ENCODE measurements at places on chromosomes 1 and 21.

DNA sequence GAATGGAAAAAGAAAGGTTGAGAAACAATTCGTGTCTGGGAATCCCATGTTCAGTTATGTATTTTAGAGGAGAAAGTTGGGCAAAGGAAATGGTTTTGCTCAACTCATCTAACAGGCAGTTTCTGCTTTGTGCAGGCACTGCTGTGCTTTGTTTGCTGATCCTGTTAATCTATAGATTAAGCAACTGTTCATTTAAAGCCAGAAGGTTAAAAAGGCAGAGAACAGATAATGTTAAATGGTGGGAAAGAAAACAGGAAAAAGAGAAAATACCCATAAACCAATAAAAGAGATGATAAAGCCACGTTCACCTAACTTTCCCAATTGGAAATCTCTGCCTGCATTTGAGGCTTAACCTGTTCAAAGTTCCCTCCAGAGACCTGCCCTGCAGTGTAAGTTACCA, 70.0 kb downstream of the APP start:
- no peak for DNase-seq

DNA sequence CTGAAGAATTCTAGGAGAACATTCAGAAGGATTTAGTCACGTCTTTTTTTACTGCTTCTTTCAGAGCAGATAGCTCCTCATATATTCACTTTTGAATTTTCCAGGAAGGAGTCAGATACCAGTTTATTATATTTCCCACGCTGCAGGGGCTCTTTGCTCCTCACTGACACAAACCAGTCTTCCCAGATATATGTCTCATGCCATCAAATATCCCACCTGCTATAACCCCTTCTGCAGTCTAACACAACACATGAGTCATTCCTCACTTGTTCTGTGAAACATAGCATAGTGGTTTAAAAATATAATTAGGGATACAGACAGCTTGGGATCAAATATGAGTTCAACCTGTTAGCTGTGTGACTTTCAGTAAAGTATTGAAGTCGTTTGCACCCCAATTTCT, 251.7 kb upstream of the DPYD start:
- DNase-seq: no peak

- DNase-seq: no peak
Observed at GRCh38 chr1:160767395-160768294, 28.3 kb upstream of the LY9 start.

- no peak for DNase-seq
Observed at GRCh38 chr1:82931006-82931405, 1067.9 kb downstream of the TTLL7 start.

DNA sequence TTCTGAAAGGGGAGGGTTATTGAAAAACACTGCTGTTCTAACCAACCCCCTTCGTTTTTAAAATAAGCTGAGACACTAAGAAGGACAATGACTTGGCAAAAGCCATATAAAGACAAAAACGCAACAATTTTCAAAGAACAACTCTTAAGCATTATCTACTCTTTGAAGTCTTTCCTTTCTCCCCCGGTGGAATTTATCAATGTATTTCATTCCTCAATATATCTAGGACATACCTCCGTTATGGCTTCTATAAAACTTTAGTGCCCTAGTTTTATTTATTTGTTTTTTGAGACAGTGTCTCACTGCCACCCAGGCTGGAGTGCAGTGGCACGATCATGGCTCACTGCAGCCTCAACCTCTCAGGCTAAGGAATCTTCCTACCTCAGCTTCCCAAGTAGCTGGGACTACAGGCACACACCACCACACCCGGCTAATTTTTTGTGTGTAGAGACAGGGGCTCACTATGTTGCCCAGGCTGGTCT, 3.2 kb downstream of the NRDC start:
- DNase-seq: no peak

- no peak for DNase-seq
Observed at GRCh38 chr1:181647314-181648035, 164.2 kb downstream of the CACNA1E start.

DNA sequence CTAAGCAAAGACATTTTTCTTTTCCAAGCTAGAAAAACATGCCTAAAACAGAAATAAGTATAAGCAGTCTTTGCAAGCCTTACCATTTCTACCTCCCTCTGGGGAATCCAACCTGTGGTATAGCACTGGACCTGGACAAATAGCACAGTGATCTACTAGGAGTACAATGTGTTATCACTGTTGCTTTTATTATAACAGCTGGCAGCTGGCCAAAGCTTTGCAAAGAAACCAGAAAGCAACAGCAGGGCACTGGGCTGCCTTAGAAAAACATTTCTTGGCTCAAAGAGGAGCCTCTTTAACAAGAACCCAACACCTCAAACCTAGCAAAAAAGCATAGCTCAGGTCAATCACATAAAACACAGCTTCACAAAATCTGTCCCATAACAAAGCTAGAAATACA, 294.5 kb upstream of the GREM2 start:
- no peak for DNase-seq

- no peak for DNase-seq
Observed at GRCh38 chr1:96465441-96465840, 256.1 kb upstream of the PTBP2 start.

GRCh38 chr1:151282883-151283725, 1.0 kb downstream of the ZNF687 start:
- DNase-seq: peak; percentile 4

- DNase-seq: no peak
Observed at GRCh38 chr21:28581976-28582375, 410.7 kb downstream of the LTN1 start.

- no peak for DNase-seq
Observed at GRCh38 chr1:54199151-54199764, 572 bp downstream of the CYB5RL start.

DNA sequence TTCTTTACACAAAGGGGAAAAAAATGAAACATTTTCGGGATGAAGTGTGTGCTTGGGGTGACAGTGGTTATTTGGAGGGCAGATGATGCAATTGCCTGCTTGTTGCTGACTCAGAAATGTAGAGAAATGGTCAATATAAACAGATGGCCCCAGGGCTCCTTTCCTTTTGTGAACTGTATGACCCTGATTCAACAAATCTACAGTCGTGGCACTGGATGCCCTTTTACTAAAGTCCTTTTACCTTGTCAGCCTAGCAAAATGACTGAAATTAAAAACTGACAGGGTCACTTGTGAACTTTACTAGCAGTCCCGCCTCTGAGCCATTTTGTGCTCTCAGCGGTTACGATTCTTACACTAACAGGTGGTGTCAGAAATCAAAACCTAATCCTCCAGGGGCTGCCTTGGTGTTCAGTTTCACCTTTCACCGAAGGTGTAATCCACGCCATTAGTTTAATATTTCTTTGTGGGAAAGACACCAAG, 49.8 kb downstream of the GREM2 start:
- no peak for DNase-seq

GRCh38 chr1:199804526-199804925, 223.0 kb upstream of the NR5A2 start:
- no peak for DNase-seq

GRCh38 chr1:100530880-100531487, 7.0 kb upstream of the GPR88 start:
- DNase-seq: no peak

GRCh38 chr1:53627031-53627430, 111.9 kb downstream of the GLIS1 start:
- DNase-seq: no peak

DNA sequence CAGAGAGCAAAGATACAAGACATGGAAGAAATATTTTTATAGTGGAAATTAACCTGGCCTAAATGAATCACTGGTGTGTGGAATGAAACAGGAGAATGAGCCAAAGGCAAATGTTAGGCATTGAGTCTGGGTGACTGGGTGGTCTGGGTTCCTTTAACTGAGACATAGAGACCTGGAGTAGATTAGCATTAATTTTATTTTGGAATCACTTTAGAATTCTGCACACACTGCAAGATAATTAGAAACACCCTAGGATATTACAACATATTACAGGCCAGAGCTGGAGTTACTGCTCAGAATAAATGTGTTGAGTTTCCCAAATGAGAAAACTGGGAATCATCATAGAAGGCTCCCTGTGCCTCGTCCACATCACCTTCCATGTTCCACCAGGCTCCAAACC, 85.5 kb downstream of the PLPPR5 start:
- DNase-seq: no peak

GRCh38 chr1:218299416-218299815, 14.3 kb downstream of the RRP15 start:
- DNase-seq: peak; percentile 33

DNA sequence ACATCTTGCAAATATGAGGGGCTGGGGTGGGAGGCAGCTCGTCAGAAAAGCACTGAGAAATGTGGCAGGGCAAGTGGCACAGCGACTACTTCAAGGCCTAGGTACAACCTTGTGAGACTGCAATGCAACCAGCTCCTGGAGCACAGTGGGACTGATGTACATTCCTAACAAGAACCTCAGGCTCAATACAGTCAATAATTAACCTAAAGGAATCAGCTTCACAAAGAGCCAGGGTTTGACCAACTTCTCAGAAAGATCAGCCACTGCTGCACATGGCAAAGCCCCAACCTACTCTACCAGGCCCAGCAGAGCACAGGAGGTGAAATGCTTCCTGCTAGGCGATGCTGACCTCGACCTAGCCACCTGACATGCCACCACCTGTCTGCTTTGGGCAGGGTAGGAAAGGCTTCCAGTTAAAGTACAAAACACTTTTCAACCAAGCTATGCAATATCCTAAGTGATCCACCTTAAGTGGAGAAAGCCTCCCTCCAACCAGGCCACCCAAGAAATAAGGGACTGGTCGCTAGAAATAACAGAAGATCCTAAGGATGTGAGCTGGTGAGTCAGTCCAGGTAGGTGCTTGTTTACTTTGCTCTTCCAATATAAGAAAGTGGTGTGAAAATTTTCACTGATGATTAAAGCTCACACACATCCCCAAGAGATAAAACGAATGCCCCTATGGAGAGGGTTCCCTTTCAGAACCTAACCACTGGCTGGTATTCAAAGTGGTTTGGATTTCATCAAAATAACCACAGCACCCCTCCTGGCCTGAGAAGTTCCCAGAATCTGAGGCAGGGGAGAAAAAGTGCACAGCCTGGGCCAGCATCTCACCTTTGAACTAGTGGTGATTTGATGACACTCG, 2.1 kb downstream of the RIPK4 start:
- no peak for DNase-seq

GRCh38 chr1:162561616-162562469, at the start of gene UAP1:
TSS of gene UAP1 (plus strand) at chr1:162561722. CDS start at chr1:162566069, 4,347 bp downstream.
- DNase-seq: no peak

DNA sequence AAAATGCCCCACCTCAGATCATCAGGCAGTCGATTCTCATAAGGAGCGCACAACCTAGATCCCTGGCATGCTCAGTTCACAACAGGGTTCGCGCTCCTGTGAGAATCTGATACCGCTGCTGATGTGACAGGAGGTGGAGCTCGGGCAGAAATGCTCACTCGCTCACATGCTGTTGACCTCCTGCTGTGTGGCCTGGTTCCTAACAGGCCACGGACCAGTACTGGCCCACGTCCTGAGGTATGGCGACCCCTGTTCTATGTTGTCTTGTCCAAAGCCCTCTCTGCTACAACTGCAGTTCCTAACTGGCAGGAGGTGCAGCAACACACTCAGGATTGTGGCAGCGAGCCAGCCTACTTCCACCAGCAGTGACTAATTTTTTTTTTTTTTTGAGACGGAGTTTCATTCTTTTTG, 70.6 kb downstream of the CLSTN1 start:
- peak; percentile 58 for DNase-seq

- no peak for DNase-seq
Observed at GRCh38 chr1:40868051-40868723, 6.0 kb upstream of the CITED4 start.

DNA sequence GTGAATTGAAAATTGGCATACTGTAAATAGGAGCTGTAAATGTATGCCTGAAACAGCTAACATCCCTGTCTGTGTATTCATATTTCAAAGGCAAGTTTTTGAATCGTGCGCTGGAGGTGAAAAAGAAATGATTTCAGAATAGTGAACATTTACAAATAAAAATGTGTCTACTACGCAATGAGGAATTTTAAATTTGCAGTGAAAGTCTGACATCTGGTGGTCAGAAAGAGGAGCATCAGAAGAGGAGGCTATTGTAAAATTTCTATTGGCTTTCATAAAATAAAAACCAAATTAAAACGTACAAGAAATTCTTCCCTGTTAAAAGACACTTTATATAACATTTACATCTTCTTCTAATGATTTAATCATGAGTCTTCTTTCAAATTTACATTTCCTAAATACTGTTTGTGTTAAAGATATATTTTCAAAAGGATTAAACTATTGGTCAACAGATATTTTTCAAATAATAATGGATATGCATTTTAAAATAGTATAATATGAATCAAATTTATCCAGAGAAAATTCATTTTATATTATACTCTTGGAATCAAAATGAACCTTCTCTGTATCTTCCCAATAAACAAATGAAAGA, 113.7 kb upstream of the RRP15 start:
- DNase-seq: peak; percentile 9

DNA sequence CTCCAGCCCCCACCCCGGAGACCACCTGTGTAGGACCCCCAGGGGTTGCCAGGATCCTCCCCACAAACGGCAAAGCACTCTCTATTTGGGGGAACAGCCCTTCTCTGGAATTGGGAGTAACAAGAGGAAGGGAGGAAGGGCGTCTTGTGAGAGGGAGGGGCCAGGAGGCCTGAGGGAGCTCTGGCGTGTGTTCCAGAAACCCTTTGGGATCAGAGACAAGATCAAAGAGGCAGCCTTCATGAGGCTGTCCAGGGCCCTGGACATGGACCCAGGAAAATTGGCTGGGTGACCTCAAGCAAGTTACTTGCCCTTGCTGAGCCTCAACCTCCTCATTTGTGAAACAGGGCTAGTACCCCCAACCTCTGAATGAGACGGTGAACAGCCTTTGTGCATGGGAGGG, 18.1 kb upstream of the ECE1 start:
- DNase-seq: no peak

DNA sequence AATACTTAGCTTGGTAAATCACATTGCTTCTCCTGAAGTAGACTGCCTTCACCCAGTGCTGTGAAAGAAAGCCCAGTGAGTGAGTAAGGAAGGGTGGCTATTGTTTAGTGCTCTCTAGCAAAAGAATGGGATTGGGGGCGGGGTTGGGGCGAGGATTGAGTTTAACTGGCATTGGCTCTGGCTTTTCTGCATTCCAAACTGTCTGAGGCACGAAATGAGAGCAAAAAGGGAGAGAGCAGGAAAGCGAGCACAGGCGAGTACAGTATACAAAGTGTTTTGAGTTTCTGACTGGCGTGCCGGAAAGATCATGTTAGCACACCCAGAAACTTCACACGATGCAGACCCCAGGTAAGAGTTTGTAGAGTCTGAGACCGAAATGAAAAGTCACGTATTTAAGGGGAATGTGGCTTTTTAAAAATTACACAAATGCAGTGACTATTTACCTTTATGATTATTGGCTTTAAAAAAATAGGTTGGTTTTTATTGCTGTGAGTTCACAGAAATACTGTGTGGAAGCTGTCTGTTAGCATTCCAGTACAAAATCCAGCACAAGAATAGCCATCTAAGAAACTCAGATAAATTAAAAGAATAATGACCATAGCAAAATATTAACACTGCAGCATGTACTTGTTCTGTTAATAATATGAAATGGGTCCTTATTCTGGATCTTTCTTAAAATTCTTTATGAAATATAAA, 155.4 kb downstream of the CLEC20A start:
- peak; percentile 48 for DNase-seq

Data from amniotic stem cell (primary cell).